Astrocyte (in vitro differentiated cells and primary cell): ENCODE measurements at places on chromosomes 2 and 18. TPM values are rescaled to one million over a fixed set of nuclear protein-coding genes. Genes with fewer than 3 reads are reported as not detected.

The SERPINB2 gene
- 0.60 and 1.7 TPM in 2 replicates for total RNA-seq

The AQP12A gene
- total RNA-seq = not detected in 2 replicates

The MPP4 gene
- total RNA-seq = 1.0 and 2.9 TPM in 2 replicates

The SP100 gene
- 169 and 186 TPM in 2 replicates for total RNA-seq

The CFAP210 gene
- total RNA-seq = 0.20 TPM in 1 of 2 replicates, not detected in the other

The SCG2 gene
- total RNA-seq = 5.6 and 6.9 TPM in 2 replicates

The ARHGAP28 gene
- 15.5 and 16.6 TPM in 2 replicates for total RNA-seq

The ASPRV1 gene
- 0.23 and 0.26 TPM in 2 replicates for total RNA-seq

The SERPINB10 gene
- total RNA-seq = not detected in 2 replicates

The LYG2 gene
- total RNA-seq = not detected in 2 replicates

The TSPYL6 gene
- total RNA-seq = not detected in 2 replicates

The SH3RF3 gene
- total RNA-seq = 7.2 and 7.3 TPM in 2 replicates

The RAB27B gene
- 0.91 and 1.1 TPM in 2 replicates for total RNA-seq

The PAX8 gene
- total RNA-seq = 0.48 and 1.2 TPM in 2 replicates

The THSD7B gene
- 0.14 and 0.18 TPM in 2 replicates for total RNA-seq

The ACTG2 gene
- 298 and 540 TPM in 2 replicates for total RNA-seq

The GKN2 gene
- not detected in 2 replicates for total RNA-seq

The NPHP1 gene
- total RNA-seq = 3.3 and 4.9 TPM in 2 replicates

The QPCT gene
- total RNA-seq = 23.1 and 25.2 TPM in 2 replicates

The DCDC2C gene
- not detected in 2 replicates for total RNA-seq

The TSHZ1 gene
- 2.7 and 2.9 TPM in 2 replicates for total RNA-seq

The FBXO15 gene
- 1.2 TPM in 2 replicates for total RNA-seq

The GCG gene
- not detected in 2 replicates for total RNA-seq
